ENCODE measurements at places on chromosomes 2 and 18.

GRCh38 chr18:7757175-7757574 lies 190.1 kb downstream of the PTPRM start:
- no peak for DNase-seq

- no peak for DNase-seq
These were observed 20.3 kb downstream of the PLEK start for GRCh38 chr2:68385220-68385906.

GRCh38 chr2:3642521-3643215 lies 15.3 kb upstream of the ALLC start:
- peak; percentile 67 for DNase-seq

- DNase-seq = no peak
These were observed 161.6 kb downstream of the RNF152 start for GRCh38 chr18:61731178-61731577.

DNA sequence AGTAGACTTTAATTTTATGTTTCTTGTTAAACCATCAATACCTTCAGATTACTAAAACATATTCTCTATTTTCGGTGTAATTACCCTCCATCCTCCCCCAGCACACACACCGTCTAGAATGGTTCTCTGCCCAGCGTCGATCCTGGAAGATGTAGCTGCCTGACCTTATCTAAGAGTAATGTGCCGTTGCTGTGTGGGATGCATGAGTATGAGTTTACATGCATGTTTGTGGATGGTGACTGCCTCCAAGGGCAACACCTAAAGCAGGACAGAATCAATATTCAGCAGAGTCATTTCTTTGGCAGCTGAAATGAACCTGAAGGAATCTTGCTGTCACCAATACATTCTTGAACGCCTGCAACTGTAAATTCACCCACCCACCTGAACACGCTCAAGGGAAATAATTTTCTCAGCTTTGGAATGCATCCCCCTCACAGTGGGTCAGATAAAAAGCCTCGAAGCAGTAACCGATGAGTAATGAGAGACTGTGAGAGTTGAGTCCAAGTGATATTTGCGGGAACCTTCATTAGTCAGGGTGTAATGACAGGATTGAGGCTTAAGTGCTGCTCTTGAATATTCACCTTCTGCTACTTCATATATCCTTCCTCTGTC lies 155.8 kb upstream of the RND3 start:
- no peak for DNase-seq

GRCh38 chr2:138239902-138240491 lies 261.6 kb upstream of the SPOPL start:
- DNase-seq = no peak

- DNase-seq = peak; percentile 44
These were observed 8.3 kb upstream of the RNF103 start for GRCh38 chr2:86631846-86632485.

GRCh38 chr2:100178864-100179263 lies 36.5 kb upstream of the AFF3 start:
- DNase-seq = no peak

- DNase-seq = no peak
These were observed 25.3 kb upstream of the RPL31 start for GRCh38 chr2:100976645-100977391.

DNA sequence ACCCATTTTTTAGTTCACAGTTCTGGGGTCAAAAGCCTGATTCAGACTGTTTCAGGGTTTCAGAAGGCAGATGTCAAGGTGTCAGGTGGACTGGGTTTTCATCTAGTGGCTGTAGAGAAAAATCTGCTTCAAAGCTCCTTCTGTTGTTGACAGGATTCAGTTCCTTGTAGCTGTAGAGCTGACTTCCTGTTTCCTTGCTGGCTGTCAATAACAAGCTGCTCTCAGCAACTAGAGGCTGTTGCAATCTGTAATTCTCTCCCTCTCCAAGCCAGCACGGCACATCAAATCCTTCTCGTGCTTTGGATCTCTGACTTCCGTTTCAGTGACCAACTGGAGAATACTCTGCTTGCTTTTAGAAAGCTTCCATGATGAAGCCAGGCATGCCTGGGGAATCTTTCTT lies 179.4 kb downstream of the DOK6 start:
- DNase-seq = no peak

GRCh38 chr2:177460973-177461585 lies 68.5 kb downstream of the AGPS start:
- DNase-seq = no peak

DNA sequence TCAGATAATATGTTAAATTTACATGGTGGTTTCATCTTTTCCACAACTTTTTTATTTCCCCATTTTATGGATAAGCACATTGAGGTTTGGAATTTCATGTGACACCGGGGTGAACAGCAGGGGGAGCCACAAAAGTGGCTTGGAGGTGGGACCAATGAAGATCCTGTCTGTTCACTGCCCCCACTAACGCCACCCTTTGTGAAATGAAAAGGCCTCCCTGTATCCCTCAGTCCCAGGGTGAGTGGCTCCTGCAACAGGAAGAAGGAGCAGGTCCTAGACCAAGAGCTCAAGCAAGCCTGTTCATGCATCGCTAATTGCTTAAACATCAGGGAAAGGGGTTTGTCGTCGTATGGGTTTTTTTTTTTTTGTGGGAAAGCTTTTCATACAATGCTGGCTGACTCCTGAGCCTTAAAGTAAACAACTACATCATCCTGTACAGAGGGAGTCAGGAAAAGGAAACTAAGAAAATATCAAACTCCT lies 267.8 kb upstream of the EPAS1 start:
- DNase-seq = no peak

- no peak for DNase-seq
These were observed 5.5 kb upstream of the SFT2D3 start for GRCh38 chr2:127695491-127696472.

- DNase-seq = no peak
These were observed 88.2 kb downstream of the ACKR3 start for GRCh38 chr2:236657801-236658200.

DNA sequence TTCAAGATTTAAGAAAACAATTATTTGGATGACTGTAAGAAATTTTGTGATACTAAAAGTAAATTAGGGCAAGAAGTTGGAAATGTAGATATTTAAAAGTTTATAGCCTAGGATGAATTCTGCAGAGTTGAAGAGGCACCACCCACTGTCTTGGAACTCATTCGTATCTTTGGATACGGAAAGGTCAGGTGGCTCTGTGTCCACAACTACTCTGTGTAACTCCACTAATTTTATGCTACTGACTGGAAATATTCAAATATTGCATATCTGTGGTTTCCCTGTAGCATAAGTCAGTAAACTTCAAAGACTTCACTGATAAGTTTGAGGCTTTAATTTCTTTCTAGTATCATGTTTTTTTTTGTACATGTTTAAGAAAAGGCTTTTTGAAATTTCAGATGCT lies 156.9 kb upstream of the RPRM start:
- DNase-seq = no peak

DNA sequence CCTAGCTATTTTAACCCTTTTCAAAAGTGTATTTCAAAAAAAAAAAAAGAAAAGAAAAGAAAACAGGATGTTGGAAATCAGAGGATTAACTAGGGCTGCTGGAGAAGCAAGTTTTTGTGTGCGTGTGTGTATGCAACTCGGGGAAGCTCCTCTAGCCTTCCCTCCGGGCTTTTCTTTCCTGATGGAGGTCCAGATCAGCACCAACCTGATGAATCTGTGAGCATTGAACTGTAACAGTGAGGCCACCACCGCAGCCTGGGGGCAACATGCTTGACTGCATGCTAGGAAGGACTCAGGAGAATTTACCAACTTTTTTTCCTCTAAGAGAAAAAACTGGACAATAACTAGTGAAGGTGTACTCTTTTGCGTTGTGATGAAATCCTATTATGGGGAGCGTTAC lies 2.3 kb downstream of the OBSL1 start:
- no peak for DNase-seq

GRCh38 chr2:197191940-197192322 lies 118.6 kb downstream of the ANKRD44 start:
- DNase-seq = no peak

GRCh38 chr2:48170281-48170680 lies 264.0 kb upstream of the FBXO11 start:
- DNase-seq = no peak

- DNase-seq = no peak
These were observed 137.6 kb downstream of the WDSUB1 start for GRCh38 chr2:159148901-159149300.

DNA sequence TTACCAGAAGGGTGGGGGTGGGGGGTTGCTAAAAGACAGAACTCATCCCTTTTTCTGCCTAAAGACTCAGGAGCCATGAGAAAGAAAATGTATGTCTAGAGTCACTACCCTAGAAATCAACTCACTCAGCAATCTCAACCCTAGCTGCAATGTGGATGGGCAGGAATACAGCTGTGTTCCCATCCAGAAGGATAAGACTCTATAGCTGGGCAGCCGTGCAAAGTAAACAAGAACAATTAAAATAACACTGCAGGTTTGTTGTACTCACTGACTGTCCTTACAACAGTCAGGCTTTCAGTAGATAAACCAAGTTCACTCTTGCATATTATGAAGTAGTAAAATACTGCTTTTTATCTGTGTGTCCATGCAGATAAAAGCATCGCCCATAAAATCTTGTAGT lies 74.0 kb downstream of the ESCO1 start:
- no peak for DNase-seq

- DNase-seq = no peak
These were observed 819.4 kb downstream of the LRP1B start for GRCh38 chr2:141311430-141311829.

DNA sequence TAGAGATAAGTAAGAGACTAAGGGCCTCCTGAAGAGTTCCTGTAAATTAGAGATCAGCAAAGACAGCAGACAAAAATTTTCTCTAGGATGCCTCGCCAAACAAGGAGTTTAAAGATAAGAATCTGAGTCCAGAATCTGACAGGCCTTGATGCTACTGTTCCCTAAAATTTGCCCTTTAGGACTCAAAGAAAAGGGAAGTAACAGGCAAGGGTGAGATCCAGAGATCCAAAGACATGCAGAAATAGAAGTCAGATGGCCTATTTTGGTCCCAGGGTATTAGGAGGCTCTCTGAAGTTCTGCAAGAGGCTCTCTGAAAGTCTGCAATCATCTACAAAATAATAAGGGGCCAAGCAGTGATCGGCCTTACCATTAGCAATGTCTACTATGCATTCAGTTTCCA lies 33.0 kb downstream of the GALNT5 start:
- no peak for DNase-seq

GRCh38 chr2:240921995-240922244 lies 15.8 kb downstream of the CROCC2 start:
- DNase-seq = peak; percentile 81

DNA sequence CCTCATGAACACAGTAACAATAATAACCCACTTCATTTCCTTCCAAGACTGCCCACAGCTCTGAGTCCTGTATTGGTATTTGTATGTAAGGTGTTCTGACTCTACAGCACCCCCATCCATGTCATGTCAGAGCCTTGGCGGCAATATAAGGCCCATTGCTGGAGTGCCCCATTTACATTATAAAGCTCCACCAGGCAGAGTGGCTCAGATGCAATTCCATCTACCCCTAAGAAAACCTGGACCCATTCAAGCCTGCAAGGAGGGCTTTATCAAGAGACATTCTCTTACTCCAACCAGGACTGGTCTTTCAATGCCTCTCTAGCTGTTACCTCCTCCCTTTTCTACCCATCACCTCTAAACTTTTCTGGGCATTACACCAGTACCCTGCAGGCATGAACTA lies 101.6 kb downstream of the ANTXR1 start:
- DNase-seq = no peak

- DNase-seq = no peak
These were observed 596.0 kb downstream of the LRP1B start for GRCh38 chr2:141534666-141535362.

GRCh38 chr2:1150724-1151511 lies 200.3 kb downstream of the SNTG2 start:
- no peak for DNase-seq

- DNase-seq = no peak
These were observed 5.7 kb downstream of the CCT7 start for GRCh38 chr2:73239776-73240175.

DNA sequence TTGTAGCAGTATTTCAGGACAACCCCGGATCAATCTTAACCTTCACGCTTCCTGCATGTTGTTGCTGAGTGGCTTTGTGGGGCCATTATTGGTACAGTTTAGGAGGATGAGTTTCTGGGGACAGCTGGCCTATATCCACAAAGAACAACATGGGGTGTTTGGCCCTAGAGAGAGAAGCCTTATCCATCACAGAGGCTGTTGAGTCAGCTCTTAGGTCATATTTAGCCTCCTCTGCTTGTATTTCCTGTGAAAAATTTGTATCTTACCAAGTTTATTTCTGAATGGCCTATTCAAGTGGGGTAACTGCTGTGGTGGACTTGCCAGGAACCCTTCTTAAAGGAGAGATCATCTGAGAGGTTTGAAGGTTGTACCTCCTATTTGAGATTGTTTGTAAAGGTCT lies 77.6 kb downstream of the MAP4K4 start:
- DNase-seq = no peak
